ENCODE measurements at places on chromosomes 5 and 9.

DNA sequence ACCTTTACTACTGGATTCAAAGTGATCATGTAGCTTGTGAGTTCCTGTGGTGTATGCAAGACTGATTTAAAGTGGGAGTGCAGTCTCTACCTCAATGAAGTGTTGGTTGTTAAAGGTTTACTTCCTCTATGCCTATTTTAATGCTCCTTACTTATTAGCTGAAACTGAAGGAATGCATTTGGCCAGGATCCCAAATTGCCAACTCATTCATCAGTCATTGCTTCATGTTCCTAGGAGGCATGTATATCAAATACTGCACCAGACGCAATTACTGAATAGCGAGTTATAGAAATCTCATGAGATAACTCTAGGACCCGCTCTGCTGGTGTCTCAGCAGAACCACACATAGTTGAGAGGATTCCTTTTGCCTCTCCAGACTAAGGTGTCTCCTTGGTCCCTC, 143.0 kb upstream of the RPS23 start:
- DNase-seq, result no peak

GRCh38 chr5:29697785-29698414, 1495.6 kb upstream of the CDH6 start:
- DNase-seq, result no peak

GRCh38 chr5:149528281-149529060, 22.8 kb downstream of the CSNK1A1 start:
- DNase-seq, result no peak

GRCh38 chr5:172413601-172414171, 40.6 kb downstream of the SH3PXD2B start:
- DNase-seq, result no peak

- DNase-seq, result no peak
Measured at GRCh38 chr9:134966270-134966669, 48.6 kb upstream of the FCN1 start.

- DNase-seq, result no peak
Measured at GRCh38 chr5:116970318-116970717, 395.7 kb upstream of the SEMA6A start.

All from stimulated activated CD8-positive, alpha-beta memory T cell treated with anti-CD3 and anti-CD28 coated beads, Interleukin-2, amount 100 ng/mL, for 1 hour (primary cell).